Esophagus squamous epithelium (tissue), 5 donors: ENCODE measurements at places on chromosomes 2 and 18.

GRCh38 chr2:107323946-107324565, 438.1 kb upstream of the ST6GAL2 start:
- no peaks in the 10 kb centered on the region for H3K36me3 ChIP-seq
- no peak overlapping the region for H3K4me3 ChIP-seq
- peaks cover 3% of the 10 kb centered on the region for H3K4me1 ChIP-seq
- DNase-seq: no peak

GRCh38 chr2:134623796-134624195, 95.0 kb downstream of the TMEM163 start:
- H3K27me3 ChIP-seq: no peaks in the 10 kb centered on the region
- H3K36me3 ChIP-seq: no peaks in the 10 kb centered on the region
- H3K4me1 ChIP-seq: no peaks in the 10 kb centered on the region
- no peak overlapping the region for H3K27ac ChIP-seq
- H3K4me3 ChIP-seq: no peak overlapping the region

DNA sequence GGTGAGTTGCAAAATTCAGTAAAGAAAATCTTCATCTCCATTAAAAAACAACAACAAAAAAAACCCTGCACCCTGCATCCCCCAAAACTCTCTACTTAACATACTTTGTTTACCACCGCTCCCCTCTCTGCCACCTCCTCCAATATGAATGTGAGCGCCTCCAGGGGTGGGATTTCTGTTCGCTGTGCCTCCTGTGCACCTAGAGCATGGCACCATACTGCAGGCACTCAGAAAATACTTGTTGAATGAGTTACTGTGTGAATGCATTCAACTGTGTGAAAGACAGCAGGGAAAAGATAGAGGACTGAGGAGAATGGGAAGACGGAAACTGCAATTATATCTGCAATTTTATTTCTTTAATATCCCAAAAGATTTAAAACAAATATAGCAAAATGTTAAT, 4.5 kb downstream of the CEBPZ start:
- no peak overlapping the region for H3K4me3 ChIP-seq
- H3K4me1 ChIP-seq: peaks cover 52% of the 10 kb centered on the region
- H3K27me3 ChIP-seq: no peaks in the 10 kb centered on the region
- no peak overlapping the region for H3K27ac ChIP-seq

DNA sequence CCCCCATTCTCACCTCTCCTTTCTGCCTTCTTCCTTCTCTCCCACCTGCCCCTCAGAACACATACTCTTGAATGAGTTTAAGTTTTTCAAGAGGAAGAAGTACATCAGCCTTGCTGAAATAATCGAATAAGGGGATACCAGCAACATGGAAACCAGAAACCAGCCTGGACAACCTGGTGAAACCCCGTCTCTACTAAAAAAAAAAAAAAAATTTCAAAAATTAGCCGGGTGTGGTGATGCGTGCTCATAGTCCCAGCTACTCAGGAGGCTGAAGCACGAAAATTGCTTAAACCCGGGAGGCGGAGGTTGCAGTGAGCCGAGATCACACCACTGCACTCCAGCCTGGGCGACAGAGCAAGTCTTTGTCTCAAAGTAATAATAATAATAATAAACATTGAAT, 75.0 kb upstream of the SLC1A4 start:
- H3K27me3 ChIP-seq: no peaks in the 10 kb centered on the region
- no peak overlapping the region for H3K27ac ChIP-seq
- no peak for DNase-seq
- H3K36me3 ChIP-seq: no peaks in the 10 kb centered on the region

GRCh38 chr2:95014126-95014708, 11.3 kb upstream of the MAL start:
- H3K4me1 ChIP-seq: peaks cover 3% of the 10 kb centered on the region
- peaks cover 3% of the 10 kb centered on the region for H3K27me3 ChIP-seq
- DNase-seq: no peak
- no peak overlapping the region for H3K27ac ChIP-seq

GRCh38 chr2:98580656-98581284, 27.5 kb downstream of the COA5 start:
- no peaks in the 10 kb centered on the region for H3K27me3 ChIP-seq
- no peaks in the 10 kb centered on the region for H3K4me1 ChIP-seq
- no peaks in the 10 kb centered on the region for H3K36me3 ChIP-seq
- DNase-seq: no peak
- no peak overlapping the region for H3K4me3 ChIP-seq

- no peak overlapping the region for H3K27ac ChIP-seq
- no peak for DNase-seq
- H3K4me1 ChIP-seq: no peaks in the 10 kb centered on the region
- H3K4me3 ChIP-seq: no peak overlapping the region
- H3K36me3 ChIP-seq: no peaks in the 10 kb centered on the region
- H3K27me3 ChIP-seq: no peaks in the 10 kb centered on the region
These were observed 338.1 kb upstream of the RAB6C start for GRCh38 chr2:129641371-129641770.

DNA sequence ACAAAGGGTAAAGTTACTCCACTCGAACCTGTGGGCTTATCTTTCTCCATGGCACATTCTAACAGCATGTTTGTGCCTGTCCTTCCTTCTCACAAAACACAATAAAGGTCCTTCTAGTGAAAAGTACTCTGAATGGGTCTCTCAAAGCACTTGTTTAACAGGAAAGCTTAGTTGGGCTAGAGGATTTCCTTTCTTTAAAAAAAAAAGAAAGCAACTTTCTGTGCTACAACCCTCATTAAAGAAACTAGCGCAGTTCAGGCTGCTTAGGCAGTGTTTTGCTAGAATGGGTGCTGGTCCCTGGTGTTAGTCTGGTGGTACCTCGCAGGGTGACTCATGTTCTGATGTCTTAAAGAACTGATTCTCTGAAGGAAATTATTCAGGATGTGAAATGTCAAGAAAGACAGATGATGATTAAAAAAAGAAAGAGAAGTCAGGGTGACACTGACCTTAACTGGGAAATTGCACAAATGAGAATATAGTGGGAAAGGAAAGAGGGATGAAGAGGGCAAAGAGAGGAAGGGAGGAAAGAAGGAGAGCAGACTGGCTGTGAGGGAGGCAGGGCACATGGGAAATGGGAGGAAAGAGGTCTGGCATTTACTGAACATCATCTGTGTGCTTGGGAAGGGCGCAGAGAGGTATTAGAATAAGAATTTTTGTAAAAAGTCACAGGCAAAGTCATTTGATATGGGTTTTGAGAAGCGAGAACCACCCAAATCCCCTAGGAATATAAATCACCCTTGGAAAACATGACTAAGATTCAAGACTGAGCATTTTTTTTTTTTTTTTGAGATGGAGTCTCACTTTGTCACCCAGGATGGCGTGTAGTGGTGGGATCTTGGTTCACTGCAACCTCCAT, 74.9 kb downstream of the ATP8B1 start:
- no peaks in the 10 kb centered on the region for H3K27me3 ChIP-seq
- no peak for DNase-seq
- peaks cover 44% of the 10 kb centered on the region for H3K4me1 ChIP-seq
- H3K4me3 ChIP-seq: no peak overlapping the region
- H3K36me3 ChIP-seq: no peaks in the 10 kb centered on the region

DNA sequence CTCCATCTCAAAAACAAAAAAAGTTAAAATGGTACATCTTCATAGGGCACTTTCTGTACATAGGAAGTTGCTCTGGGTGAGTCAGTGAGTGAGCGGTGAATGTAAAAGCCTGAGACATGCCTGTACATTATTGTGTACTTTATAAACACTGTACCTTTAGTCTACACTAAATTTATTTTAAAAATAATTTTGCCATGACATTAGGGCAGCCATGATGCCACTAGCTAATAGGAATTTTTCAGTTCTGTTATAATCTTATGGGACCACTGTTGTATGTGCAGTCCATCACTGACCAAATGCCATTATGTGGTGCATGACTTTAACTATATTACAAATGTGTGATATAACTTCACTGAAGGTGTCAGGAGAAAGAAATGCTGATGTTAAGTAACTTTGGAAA, 11.0 kb upstream of the TXNDC2 start:
- no peaks in the 10 kb centered on the region for H3K27me3 ChIP-seq
- H3K36me3 ChIP-seq: no peaks in the 10 kb centered on the region
- peaks cover 16% of the 10 kb centered on the region for H3K4me1 ChIP-seq
- no peak overlapping the region for H3K27ac ChIP-seq
- no peak for DNase-seq

DNA sequence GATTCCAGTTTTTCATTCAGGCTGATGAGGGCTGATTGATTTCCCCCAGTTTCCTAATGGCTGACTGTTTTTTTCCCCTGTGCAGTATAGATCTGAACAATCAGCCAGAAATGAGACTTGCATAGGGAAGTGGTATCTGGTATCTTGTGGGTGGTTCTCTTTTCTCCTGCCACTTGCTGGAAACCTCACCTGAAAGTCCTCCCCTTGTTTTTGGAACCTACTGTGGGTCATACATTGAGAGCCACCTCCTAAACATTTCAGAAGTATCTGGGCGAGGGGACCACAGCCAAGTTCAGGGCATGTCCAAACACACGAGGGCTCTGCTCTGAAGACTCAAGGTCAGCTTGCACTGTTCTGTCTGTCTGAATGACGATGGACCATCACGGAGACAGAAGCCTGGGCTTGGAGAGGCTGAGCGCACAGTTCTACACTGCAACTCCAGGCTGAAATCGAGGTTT, 19.3 kb downstream of the ALPK2 start:
- no peaks in the 10 kb centered on the region for H3K4me1 ChIP-seq
- no peaks in the 10 kb centered on the region for H3K36me3 ChIP-seq
- H3K4me3 ChIP-seq: no peak overlapping the region

DNA sequence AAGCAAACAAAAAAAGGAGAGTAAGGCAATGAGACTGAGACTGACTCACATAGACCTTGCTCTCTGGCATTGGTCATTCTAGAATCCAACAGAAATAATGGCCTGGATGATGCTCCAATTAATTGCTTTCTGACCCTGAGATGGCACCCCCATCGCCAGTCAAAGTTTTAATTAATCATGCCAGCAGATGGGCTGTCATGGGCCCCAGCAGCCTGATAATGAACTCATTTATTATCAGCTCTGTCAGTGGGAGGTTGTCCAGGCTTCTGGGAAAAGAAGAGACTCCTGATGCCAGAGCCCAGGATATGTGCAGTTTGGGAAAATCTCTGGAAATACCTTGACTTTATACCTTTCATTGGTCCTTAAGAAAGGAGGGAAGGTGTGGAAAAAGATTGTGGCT, 115.2 kb downstream of the XRCC5 start:
- H3K27me3 ChIP-seq: no peaks in the 10 kb centered on the region
- no peak for DNase-seq
- H3K27ac ChIP-seq: no peak overlapping the region
- H3K4me1 ChIP-seq: no peaks in the 10 kb centered on the region

- H3K27me3 ChIP-seq: no peaks in the 10 kb centered on the region
- H3K4me1 ChIP-seq: no peaks in the 10 kb centered on the region
These were observed 400.5 kb upstream of the RAB12 start for GRCh38 chr18:8208716-8209115.
